ENCODE measurements at places on chromosomes 5 and 9.

- DNase-seq = no peak
These were observed 13.9 kb upstream of the HAND1 start for GRCh38 chr5:154491941-154492340.

DNA sequence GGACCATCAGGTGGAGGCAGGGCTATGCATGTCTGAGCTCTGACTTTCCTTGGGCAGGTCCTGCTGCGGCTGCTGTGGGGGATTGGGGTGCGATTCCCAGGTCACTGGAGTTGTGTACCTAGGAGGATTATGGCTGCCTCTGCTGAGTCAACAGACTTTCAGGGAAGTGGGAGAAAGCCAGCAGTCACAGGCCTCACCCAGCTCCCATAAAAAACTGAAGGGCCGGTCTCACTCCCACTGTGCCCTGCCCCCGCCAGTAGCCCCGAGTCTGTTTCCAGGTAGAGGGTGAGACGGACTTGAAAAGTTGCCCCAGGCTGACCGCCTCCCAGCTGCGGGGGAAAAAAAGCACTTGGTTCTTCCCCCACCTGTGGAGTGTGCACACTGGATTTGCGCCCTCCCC lies 76.7 kb downstream of the FAM170A start:
- DNase-seq = no peak

DNA sequence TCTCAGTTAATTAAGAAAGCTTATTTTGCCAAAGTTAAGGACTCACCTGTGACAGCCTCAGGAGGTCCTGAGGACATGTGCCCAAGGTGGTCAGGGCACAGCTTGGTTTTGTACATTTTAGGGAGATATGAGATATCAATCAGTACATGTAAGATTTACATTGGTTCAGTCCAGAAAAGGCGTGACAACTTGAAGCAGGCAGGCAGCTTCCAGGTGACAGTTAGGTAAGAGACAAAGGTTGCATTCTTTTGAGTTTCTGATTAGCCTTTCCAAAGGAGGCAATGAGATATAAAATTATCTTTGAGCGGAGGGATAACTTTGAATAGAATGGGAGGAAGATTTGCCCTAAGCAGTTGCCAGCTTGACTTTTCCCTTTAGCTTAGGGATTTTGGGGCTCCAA lies 47.8 kb downstream of the SLC1A1 start:
- no peak for DNase-seq

- no peak for DNase-seq
These were observed 98.3 kb downstream of the LIFR start for GRCh38 chr5:38458174-38458573.

DNA sequence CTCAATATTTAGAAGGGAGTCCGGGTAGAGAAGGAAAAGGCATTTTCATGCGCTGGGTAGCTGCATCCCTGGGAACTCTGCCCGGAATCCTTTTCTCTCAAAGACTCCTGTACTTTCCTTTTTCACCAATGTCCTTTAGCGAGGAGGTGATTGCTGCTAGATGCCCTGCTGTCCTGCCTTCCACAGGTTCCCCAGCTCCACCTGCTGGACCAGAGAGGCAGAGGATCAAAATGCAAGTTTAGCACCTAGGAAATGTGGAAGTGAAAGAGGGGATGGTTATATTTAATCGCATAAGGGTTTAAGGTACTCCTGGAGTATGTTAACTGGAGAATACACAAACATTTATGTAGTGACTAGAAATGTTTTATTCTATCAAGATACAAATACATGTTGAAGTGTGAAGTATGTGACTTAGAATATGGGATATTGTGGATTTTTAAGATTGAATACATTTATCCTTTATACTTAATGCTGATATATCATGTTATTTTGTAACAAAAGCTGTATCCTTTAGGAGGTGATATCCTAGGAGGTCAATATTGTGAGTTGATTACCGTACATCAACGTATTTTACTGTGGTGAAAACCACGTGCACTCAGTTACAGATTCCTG lies 145.7 kb downstream of the ARHGAP26 start:
- no peak for DNase-seq

DNA sequence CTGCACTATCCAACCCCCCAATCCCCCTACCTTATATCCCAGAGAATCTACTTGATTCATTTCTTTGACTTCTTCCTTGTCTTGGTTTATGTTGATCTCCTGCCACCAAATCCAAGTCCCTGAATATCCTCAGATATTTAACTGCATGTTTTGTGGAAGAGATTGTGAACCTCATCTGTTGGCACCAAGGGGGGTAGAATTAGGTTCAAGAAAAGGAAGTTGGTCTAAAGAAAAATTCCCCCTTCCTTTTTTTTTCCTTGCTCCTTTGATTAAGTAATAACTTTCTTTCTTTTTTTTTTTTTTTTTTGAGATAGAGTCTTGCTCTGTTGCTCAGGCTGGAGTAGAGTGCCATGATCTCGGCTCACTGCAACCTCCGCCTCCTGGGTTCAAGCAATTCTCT lies 526 bp upstream of the CD14 start:
- no peak for DNase-seq

DNA sequence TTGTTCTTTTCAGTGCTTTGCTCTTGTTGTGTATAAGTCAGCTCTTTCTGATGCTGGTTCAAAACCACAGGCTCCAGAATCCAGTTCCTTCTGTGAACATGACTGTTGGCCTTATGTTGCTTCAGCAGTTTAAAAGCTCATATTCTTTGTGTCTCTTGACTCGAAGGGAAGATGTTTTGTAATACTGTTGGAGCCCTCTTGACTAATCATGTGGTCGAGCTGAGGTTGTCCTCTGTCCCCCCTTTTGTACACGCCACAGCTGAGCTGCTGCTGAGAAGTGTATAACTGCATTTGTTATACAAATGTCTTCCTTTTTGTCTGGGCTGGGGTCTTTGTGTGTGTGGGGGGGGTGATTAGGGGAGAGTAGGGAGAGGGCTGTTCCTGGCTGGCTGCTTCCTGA lies 35.8 kb downstream of the SLC36A1 start:
- DNase-seq = no peak

DNA sequence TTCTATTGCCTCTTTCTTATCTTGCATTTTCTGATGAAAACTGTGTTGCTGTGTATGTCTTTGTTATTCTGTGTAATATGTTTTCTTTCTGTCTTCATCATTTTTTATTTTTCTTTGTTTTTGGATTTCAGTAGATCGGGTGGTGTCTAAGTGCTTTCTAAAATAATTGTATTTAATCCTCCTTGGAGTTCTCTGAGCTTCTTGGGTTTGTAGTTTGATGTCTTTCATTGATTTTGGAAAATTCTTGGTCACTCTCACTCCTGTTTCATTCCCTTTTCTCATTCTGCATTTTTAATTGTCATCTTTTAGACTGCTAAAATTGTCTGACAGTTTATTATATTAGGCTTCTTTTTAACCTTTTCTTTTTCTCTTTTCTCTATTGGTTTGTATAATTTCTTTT lies 560.5 kb downstream of the IRX1 start:
- no peak for DNase-seq

DNA sequence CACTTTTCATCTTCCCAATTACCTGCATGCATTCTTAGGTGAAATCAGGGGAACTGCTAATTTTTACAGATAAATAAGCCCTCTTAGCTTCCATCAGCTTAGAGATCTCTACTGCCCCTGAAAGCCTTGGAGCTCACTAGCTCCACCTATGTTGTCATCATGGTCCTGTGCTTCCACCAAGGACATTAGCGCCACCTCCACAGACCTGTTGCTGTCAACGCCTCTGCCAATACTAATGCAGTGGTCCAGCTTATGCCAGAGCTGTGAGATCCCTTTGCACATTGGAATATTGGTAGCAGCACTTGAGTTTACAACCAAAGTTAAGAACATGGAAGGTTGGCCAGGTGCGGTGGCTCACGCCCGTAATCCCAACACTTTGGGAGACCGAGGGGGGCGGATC lies 7.7 kb upstream of the SHISAL2B start:
- no peak for DNase-seq

DNA sequence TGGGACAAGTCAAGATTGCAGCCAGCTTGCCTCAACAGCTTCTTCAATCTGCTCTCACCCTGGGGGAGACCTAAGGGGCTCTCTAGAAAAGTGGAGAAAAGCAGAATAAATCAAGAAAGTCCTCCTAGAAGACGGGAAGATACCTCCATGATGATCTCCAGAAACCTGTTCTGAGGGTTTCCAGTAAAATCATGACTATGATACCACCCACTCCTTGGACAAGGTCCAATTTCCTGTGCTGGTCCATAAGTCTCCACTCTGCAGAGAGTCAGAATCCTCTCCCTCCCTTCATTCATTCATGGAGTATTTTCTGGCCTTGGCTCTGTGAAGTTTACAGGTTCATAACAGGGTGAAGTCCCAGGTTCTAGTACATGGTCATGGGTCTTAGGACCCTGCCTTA lies 168.6 kb downstream of the SLC12A2 start:
- no peak for DNase-seq

DNA sequence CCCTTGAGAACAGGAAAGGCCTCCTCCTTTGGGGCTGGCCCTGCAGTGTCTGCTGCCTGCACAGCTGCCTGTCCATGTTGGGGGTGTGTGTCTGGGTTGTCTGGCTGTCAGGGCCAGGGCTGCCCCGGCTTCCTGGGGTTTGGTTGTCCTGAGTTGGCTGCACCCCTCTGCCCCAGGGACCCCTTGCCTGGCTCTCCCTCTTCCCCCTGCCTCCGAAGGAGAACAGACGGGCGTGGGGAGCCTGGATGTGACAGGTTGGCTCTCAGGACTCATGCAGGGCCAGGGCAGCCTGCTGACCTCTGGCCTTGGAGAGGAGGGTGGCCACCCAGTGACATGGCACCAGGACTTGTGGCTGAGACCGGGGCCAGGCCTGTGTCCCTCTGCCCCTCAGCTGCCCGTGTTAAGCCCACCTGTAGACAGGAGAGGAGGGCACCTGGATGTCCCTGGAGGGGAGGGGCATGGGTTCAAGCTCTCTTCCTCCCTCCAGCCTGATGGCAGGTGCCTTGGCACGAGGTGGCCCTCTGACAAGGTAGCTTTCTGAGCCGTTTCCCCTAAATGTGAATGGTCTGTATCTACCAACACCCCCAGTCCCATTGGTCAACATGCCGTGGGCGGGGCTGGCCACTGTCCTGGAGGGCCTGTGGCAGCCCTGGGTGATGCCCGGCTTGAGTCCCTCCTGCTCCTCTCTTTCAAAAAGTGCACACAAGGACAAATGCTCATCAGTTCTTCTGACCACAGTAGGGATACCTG lies 34.9 kb downstream of the WNK2 start:
- DNase-seq = no peak

- no peak for DNase-seq
These were observed 66.0 kb downstream of the MYO10 start for GRCh38 chr5:16869821-16870796.

GRCh38 chr5:154642499-154643245 lies 112.5 kb upstream of the LARP1 start:
- DNase-seq = no peak

DNA sequence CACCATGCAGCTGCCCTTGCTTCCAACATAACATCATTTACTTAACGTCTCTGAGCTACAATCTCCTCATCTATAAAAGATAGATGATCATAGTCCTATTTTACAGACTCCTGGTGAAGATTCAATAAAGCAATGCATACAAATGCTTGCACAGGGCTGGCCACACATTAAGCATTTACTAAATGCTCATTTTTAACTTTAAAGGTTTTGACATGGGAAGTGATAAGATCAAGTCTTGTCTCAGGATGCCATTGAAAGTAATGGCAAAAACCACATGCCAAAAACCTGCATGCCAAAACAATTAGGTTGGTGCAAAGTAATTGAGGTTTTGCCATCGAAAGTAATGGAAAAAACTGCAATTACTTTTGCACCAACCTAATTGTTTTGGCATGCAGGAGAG lies 181.2 kb upstream of the ADRA1B start:
- DNase-seq = no peak

DNA sequence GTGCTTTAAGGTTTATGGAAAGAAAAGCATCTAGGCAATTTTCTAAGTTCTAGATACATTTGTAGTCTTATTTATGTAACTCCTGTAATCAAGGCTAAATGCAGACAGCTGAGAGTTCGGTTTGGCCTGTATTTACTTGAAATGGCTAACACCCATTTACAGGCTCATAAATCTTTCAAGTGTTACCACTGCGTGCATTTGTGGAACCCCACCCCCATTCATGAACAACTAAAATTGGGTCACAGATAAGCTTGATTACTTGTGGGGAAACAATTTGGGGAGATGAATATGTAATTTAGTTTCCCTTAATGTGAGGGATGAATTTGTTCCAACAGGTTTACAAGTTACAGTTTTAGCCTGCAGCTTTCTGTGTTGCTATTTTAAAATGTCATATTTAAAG lies 360.6 kb downstream of the ARRDC3 start:
- DNase-seq = no peak

DNA sequence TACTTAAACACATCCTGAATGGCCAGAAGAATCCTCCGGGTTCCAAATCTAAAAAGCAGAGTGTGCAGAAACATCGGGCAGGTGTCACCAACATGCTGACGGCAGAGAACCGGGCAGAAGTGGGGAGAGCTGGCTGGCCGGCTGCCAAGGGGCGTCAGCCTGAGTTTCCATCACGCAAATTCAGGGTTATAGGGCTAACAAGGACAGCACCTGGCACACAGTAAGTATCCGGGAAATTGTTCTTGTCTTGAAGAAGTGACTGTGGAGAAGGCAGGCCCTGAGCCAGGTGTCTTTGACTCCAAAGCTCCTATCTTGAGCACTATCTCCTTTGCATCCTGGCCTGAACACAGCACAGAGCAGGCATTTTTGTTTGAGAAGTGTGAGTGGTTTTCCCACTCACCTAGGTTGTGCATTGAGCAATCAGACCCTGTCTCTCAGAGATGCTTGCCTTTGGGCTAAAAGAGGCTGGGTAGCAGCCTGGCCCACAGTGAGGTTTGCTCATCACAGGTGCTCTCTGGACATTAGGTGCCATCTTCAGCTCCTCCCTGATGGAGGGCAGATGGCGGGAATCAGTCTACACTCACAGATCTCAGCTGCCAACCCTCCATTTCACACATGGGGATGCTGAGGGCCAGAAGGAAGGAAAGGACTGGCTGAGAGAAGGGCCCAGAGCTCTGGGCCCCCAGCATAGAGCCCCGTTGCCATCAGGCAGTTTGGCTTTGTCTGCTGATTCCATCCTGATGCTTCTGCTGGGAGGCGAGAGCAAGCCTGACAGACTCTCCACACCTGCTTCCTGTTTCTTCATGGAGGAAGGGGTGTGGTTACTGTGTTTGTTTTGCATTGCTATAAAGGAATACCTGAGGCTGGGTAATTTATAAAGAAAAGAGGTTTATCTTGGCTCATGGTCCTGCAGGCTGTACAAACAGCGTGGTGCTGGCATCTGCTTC lies 52.8 kb downstream of the WHRN start:
- DNase-seq = peak; percentile 25

DNA sequence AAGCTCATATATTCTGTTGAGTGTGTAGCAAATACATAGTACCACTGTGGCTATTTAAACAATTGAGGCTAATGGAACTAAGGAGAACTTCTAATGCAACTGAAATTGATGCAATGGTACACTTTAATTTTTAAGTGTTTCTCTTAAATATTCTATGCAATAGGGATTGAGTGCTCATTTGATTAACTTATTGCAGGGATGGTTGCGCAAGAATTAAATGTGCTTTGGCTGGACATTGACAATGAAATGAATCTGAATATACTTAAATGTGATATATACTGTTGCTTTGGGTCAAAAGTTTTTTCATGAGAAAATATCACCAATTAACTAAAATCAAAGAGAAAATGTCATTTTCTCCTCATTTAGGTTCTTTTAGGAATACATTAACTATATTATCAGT lies 227.1 kb downstream of the ARL15 start:
- no peak for DNase-seq
